Midbrain (tissue), 1 donor: ENCODE measurements at places on chromosomes 2 and 18.

DNA sequence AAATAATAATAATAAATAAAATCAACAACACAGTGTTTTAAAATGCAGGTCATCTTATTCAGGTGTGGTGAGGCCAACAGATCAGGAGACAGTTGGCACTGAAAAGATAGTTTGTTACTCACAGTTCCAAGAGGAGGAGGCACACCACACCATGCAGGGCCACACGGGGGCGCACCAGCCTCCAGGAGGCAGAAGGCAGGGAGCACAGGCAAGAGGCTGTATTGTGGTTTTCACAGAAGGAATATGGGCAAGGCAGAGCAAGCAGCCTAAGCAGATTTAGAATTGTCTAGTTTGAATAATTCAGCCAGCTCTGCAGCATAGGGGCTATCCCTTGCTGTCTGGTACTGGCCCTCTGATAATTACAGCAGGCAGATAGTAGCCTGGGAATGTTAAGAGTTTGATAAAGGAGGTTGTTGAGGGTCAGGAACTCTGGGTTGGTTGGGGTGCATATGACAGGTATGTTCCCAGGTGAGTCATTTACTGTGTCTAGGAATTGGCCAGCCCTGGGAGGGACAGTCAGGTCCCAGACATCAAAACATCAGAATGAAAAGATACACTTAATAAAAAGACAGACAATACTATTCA lies 31.3 kb downstream of the KIAA2012 start:
- DNase-seq: no peak

GRCh38 chr18:47175898-47176575 lies at the start of gene IER3IP1:
TSS of gene IER3IP1 (minus strand) at chr18:47176364. CDS start at chr18:47176277, 87 bp downstream.
- DNase-seq: peak; percentile 92

DNA sequence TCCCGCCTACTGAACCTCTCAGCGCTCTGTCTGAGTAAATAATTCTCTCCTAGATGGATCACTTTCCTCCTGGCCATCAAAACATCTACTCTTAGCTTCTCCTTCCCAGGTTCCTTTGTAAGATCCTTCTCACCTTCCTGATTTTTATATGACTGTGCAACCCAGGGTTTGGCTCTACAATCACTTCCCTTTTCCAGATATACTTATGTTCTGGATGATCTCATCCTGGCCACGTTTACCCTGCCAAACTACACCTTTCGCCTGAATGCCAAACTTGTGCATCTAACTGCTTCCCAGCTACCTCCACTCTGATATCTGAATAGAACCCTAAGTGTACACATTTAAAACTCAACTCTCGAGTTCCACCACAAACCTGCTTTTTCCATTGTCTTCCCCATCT lies 290.5 kb upstream of the REV1 start:
- no peak for DNase-seq

- no peak for DNase-seq
Measured at GRCh38 chr2:33130054-33130447, 183.3 kb downstream of the LTBP1 start.

DNA sequence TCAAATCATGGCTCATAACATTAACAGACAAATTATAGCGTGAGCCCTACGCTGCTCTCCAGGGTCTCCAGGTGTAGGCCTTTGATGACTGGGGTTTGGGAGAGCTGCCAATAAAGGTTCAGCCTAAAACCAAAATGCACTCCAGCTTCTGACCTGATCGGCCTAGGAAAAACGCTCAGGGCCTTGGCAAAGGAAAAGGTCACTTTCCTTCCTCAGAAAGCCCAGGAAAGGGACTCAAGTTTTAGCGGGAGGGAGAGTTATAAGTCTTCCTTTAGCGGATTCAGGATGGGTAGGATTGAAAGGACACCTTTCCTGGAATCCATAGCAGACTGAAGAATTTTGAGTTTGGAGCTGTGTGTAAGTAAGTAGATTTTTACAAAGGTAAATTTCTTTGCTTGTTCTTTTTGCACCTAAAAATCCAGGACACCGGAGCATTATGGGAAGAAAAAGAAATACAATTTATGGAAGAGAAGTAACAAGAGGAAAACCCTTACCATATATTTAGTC lies 8.8 kb downstream of the EVX2 start:
- DNase-seq: no peak

GRCh38 chr18:46756025-46756558 lies 761 bp downstream of the ST8SIA5 start:
- DNase-seq: no peak

- DNase-seq: no peak
Measured at GRCh38 chr2:64825831-64826491, 163.2 kb upstream of the SLC1A4 start.

DNA sequence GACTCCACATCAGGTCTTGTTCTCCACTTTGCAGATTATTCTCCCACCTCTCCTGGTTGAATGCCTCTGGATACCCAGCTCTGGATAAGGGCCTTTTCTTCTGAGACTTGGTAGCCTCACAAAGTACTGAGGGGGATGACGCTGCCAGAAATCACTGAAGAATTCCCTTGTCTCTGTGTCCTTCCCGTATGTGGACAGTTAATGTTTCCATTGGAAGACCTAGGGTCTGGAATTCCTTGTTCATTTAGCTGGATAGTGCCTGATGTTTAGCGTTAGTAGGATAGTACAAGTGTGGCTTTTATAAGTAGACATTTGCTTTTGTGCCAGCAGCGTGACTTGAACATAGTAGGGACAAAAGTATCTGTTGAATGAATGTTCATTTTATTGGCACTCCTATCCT lies 76.9 kb downstream of the CLHC1 start:
- no peak for DNase-seq

DNA sequence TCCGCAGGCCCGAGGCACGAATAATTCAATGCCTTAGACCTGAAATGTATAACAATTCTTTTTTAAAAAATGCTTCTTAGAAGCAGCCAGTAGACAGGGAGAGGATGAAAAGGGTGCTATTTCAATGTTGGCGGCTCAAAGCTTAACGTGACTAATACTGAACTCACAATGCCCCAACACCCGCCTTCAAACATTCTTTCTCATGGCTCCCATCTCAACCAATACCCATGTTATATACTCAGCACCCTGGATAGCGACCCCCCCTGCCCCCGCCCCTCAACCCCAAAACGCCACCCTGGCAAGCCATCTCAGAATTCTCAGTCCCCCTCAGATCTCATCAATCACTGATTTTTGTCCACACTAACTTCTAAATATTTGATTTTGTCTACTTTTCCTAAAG lies 4.4 kb downstream of the FBXO41 start:
- DNase-seq: no peak

GRCh38 chr2:72719416-72719815 lies 106.4 kb downstream of the EXOC6B start:
- no peak for DNase-seq

GRCh38 chr2:31247711-31248110 lies 13.8 kb downstream of the EHD3 start:
- DNase-seq: no peak

DNA sequence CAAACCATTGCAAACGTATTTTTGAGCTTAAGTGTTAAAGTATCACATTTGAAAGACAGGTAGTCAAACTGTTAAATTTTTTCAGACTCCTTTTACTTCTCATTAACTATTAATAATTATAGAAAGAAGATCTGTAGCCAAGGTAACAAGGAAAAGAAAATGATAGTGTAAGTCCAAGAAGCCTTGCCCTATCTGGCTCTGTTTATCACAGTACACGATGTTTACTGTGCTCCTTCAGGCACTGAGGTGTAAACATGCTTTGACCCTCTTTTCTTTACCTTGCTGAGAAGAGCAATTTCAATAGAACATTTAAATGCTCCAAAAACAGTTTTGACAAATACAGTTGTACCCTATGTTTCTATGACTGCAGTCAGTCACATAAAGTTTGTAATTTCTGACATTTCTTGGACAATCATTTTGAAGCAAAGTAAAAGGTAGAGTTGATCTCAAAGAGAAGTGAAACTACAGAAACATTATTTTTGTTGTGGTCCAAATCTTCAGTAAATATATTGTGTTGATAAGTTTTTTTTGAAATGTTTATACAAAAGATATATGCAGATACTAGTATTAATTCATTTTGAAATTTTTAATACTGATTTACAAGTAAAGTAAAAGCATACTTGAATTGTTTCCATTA lies 152.6 kb upstream of the KYNU start:
- DNase-seq: no peak

- no peak for DNase-seq
Measured at GRCh38 chr2:10019602-10020400, 23.5 kb upstream of the KLF11 start.

DNA sequence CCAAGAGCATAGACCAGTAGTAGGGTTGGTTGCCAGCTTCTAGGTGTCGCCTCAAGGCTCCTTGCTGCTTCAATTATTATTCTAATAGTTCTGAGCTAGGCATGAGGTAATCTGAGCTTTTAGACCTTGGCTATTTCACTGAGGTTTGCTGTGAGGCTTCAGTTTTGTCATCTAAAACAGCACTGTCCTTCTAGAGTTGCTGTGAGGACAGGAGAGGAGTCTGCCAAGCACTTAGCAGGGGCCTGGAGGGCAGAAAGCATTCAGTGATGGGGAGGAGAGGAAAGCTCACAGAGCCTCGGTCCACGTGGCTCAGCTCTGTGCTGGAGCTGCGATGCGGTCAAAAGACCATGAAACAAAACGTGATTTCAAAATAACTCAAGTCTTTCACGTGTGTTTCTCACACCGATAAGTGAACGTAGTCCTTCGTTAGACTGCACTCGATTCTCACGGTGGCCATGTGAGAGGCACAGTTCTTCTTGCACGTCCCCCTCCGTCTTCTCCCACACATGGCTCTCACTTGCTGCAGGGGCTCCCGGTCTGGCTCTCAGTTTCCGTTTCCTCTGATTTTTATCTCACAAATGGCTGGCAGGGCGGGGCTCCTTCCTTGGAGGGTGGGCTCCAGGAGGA lies 113.7 kb downstream of the B3GNT2 start:
- DNase-seq: no peak

GRCh38 chr2:226184940-226185615 lies 614.5 kb downstream of the IRS1 start:
- DNase-seq: no peak

DNA sequence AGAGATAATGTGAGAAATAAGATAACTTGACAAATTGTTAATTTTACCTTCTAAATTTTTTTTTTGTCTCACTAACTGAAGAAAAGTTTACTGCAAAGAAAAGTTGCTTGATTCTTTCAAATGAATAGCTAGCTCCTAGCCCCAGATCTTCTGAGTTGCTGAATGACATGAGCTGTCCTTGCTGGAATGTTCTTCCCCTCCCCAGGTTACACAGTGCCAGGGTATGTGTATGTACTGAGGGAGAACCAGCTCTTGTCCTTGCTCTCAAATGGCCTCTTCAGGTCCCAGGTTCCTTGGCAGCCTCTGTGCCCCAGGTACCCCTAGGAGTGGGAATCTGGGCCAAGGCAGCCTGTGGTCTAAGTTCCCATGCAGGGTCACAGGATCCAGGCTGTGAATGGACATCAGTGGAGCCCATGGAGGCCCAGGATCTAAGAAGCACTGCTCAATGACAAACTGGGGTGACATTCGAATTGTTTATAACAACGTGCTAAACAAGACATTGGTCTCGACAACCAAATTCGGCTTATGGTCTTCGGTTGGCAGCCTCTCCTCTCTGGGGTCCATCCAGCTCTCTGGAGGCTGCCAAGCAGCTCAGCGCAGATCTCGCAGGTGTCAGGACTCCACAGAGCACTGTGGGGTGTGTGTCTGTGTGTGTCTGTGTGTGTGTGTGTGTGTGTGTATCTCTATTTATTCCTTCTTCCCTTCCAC lies 17.1 kb upstream of the INO80C start:
- DNase-seq: no peak

DNA sequence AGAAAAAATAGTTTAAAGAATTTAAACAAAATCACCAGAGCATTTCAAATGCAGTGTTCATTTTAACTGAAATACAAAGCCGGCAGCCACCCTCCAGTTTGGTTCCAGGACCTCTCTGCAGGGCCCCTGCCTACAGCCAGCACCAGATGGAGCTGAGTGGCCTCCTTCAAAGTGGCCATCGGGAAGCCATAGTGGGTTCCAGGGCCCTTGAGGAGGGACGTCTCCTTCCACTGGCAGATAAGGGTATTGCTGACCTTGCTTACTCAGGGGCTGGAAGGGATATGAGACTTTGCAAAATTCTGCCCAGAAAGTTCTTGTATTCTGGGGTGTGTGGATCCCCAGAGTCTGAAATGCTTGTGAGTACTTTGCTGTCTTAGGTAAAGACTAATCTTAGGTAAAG lies 205.2 kb upstream of the APCDD1 start:
- no peak for DNase-seq

- DNase-seq: peak; percentile 24
Measured at GRCh38 chr2:186256540-186256939, 229.5 kb upstream of the ZC3H15 start.

DNA sequence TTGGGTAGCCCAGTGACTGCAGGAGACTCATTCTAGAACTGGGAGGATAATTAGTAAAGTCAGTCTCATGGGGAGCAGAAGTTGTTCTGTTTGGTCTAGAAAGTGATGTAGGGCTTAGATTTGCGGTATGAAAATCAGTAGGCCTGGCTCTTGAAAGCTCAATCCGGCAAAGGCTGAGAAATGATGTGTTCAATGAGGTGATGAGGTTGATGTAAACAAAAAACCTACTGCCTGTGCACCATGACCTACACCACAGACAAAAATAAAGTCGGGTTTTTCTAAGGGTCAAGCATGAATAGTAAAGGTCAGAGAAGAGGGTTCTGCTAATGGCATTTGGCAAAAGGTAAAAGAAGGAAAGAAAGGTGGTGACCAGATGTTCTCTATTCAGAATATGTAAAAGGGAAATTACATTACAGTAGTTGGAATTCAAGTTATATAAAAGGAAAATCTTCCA lies 80.8 kb upstream of the COL5A2 start:
- DNase-seq: no peak

GRCh38 chr2:149449017-149449416 lies 118.6 kb downstream of the LYPD6 start:
- no peak for DNase-seq

DNA sequence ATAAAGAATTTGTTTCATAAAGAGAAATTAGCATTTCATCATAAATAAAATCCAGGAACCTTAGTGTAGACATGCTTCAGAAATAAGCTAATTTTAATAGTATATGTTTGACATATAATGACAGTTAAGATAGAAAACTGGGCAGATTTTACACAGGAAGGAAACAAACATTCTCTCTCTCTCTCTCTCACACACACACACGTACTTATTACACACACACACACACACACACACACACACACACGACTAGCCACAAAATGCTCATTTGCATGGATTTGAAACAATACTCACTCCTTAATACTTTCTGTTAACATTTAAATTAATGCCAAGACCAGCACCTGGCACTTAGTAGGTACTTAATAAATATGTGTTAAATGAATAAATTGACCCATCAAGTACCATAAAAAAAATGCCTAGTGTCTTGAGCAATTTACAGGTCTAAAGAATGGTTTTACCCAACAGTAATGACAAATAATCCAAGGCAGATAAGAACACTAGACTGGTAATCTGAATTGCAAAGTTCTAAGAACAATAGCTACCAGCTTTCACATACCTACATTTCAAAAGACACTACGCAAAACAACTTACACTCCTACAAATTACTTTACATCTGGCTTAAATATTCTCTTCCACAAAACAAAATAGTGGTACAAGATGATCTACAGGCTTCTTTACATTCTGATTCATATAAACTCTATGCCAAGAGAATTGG lies 2.9 kb upstream of the GALNT3 start:
- no peak for DNase-seq
